ENCODE measurements at places on chromosomes 7 and 10.

DNA sequence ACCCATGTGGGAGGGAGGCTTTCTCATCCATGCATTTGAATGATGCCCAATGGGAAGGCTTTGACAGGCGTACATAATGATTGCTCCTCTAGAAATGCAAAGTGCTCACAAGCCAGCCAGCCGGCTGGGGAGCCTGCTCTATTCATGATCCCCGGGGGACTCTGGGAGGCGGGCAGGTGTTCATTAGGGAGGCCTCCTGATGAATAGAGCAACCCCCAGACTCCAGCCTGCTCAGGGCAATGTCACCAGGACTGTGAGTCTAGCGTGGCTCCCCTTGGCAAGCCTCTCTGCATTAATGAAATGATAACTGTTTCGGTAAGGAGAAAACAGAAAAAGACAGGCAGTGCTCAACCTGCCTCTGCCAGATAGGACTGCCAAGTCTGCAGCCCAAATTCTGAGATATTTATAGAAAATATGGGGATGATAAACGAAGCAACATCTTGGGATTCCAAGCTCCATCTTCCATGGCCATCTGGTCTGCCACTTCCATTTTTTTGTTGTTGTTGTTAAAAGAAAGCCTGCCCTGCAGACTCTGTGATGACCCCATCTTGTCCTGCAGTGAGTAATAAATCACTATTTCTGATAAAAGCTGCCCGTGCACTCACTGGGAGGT, 236.4 kb downstream of the PRPF18 start:
- DNase-seq, result no peak

DNA sequence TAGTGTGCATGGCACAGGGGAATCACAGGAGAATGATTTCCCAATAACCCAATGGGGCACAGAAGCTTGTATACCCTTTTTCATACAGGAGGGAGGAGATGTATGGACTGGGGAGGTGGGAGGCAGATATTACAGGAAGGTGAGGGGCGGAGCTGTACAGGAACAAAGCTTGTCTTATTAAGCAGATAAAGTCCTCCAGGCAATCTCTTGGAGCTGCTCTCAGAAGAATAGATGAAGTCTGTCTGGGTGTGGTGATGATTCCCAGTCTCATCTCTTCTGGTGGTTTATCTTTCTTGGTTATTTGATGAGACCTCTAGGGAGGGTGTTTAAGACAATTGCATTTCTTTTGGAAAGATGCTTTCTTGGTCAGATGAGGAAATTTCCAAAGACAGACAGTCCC, 25.1 kb upstream of the CPA5 start:
- no peak for DNase-seq

GRCh38 chr10:63843107-63843506, 321.9 kb downstream of the REEP3 start:
- DNase-seq, result no peak

DNA sequence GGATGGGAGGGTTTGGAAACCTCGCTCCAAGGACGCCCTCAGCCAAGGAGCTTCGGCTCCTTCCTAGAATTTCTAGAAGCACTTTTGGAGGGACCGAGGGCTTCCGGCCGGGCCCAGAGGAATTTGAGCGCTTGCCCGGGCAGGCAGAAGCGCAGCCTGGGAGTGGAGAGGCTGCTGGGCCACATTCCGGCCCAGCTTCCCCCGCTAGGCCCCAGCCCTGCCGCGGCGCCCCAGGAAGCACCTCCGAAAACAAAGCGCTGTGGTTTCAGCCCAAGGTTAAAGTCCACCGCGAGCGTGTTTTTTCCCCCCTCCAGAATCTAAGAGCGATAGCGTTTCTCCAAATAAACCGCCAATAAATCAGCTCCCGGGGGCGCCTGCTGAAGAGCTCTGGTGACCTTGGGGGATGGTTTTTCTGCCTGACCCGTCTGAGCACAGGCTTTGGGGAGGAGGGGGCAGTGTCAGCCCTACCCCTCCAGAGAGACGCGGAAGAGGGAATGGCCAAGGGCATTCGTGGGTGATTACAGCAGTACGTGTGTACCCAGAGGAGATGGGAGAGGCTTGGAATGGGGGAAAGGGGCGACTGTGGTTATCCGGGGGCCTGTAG, 5.7 kb upstream of the TNRC18 start:
- no peak for DNase-seq

DNA sequence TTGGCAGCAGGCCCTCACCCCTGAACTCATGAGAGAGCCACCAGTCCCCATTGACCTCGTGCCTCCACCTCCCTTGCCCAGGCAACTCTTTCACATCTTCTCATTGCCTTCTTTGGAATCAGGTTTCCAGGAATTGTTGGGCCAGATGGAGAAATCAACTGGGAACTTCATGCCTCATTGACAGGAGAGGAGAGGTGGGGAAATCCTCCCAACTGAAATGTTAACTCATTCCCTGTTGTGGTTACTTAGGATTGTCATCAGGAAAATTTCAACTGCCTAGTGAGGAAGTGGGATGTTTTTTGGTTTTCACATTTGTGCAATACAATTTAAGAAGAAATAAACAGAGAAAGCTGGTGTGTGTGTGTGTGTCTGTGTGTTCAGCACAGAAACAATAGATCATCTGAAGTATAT, 106.6 kb upstream of the INHBA start:
- no peak for DNase-seq

DNA sequence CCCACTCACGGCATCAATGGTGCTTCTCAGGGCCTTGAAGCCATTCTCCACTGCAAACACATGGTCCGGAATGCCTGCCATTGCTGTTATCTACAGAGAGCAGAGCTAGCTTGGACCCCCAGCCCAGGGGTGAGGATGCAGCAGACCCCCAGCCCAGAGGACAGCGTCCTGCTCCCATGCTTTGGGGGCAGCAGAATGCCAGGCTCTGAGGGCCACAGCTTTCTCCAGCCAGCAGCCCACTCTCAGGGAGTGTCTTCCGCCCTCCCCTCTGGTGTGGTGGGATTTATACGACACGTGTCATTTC, 48.1 kb upstream of the MSMB start:
- no peak for DNase-seq
